Adrenal gland (tissue), 19 donors: ENCODE measurements at places on chromosomes 5 and 9. TPM values are rescaled to one million over a fixed set of nuclear protein-coding genes. Genes with fewer than 3 reads are reported as not detected.

GRCh38 chr5:150286820-150287219 lies 2.8 kb downstream of the CAMK2A start:
- H3K4me3 ChIP-seq, result no peak overlapping the region
- no peaks in the 10 kb centered on the region for H3K4me1 ChIP-seq
- H3K27ac ChIP-seq, result no peak overlapping the region
- no peaks in the 10 kb centered on the region for H3K36me3 ChIP-seq

DNA sequence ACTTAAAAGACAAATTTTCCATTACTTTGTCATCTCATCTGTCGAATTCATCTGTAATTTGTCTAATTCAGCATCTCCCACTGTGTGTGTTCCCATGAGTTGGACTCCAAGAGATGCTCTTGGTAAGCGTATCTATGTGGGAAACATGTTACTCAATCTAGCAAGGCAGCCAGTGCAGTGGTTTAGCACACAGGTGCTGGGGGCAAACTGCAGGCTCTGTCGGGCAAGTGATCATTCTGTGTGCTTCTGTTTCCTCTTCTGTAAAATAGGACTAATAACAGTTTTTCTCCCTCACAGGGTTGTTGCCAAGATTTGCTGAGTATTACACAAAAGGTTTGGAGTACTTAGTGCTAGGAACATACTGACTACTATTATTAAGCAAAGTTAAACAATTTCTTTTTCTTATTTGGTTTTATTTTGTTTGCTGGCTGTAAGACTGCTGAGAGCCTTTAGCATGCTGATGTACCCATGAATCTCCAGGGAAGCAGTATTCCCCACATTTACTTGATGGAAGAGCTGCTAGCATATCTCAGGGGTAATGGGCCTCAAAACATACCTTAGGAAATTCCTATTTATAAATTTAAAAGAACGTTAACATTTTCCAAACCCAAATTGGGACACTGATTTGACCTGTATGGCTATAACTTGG lies 709 bp upstream of the GAPT start:
- no peaks in the 10 kb centered on the region for H3K4me1 ChIP-seq
- H3K27ac ChIP-seq, result no peak overlapping the region
- no peaks in the 10 kb centered on the region for H3K27me3 ChIP-seq

GRCh38 chr9:30348904-30349303 lies 2035.5 kb upstream of the ACO1 start:
- no peak overlapping the region for H3K27ac ChIP-seq
- no peaks in the 10 kb centered on the region for H3K36me3 ChIP-seq

DNA sequence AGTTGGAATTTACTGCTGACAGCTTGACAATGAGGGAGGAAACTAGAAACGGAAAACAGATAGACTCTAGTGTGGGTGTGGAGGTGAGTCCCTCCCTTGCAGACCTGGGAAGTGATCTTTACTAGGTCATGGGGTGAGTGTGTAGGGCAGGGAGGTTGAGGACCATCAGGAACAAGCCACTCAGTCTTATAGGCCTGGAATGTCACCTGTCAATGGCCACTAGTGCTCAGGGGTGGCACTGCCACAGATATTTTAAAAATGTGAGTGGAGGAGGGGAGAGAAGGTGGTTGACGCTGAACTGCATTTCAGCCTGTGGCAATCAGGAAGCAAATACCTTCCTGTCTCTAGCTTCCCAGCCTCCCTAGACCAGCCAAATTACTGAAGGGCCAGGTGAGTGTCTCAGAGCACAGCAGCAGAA lies 9.0 kb downstream of the OR2S2 start:
- H3K4me1 ChIP-seq, result no peaks in the 10 kb centered on the region
- no peaks in the 10 kb centered on the region for H3K27me3 ChIP-seq
- no peak for DNase-seq
- no peak overlapping the region for H3K4me3 ChIP-seq

RNF180 gene
- 21.7 TPM for total RNA-seq

NIM1K gene
- total RNA-seq, result 1.5 TPM
